EL (cell line): ENCODE measurements at places on chromosomes 3 and 15.

- DNase-seq, result no peak
Observed at GRCh38 chr3:57958642-57959422, 49.4 kb upstream of the FLNB start.

- DNase-seq, result no peak
Observed at GRCh38 chr3:141231952-141232823, 563 bp downstream of the PXYLP1 start.

GRCh38 chr3:192169332-192169915 is 557.9 kb downstream of the FGF12 start:
- peak; percentile 47 for DNase-seq

- DNase-seq, result no peak
Observed at GRCh38 chr3:59436164-59436958, 386.5 kb upstream of the CFAP20DC start.

GRCh38 chr15:33831646-33832045 is 136.7 kb upstream of the CHRM5 start:
- DNase-seq, result no peak

DNA sequence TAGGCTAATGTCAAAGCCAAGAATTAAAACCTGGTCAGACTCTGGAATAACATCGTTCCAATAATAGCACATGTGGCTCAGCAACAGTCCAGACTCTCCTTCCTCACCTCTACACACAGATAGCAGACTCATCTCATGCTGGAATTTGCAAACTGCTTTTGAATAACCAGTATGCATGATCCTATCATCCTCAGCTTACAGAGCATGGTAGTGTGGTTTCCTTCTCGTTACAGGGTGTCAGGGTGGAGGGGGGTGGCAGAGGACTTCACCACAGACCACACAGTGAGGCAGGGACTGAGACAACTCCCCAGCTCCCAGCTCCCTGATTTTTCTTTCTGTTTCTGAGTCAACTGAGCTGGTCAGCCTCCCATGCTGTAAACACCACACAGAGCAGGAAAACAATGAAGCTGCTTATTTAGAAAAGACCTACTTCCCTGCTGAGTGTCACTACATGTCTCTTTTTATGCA is 101.6 kb downstream of the RPL22L1 start:
- peak; percentile 25 for DNase-seq

- DNase-seq, result no peak
Observed at GRCh38 chr3:62785384-62785783, 89.8 kb downstream of the CADPS start.

DNA sequence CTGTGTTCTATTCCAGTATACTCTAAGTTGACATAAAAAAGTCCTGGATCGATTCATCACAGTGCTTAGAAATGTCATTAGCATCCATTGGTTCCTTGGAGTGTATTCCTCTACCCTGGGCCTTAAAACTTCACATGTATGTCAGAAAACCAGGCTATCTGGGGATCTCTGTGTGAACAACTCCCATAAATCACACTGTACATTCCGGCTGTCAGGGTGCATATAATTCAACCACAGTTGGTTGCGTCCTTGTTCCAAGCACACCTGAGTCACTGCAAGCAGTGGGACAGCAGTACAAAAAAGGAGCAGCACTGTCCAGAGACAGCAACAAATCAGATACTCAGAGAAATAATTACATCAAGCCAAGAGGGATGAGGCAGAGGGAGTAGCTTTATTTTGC is 52.4 kb downstream of the PDZRN3 start:
- DNase-seq, result no peak

GRCh38 chr3:77102951-77103769 is 63.3 kb downstream of the ROBO2 start:
- DNase-seq, result no peak

- peak; percentile 65 for DNase-seq
Observed at GRCh38 chr15:67839499-67839928, 331 bp downstream of the RNU6-1 start.

GRCh38 chr3:186142393-186142932 is 33.6 kb upstream of the ETV5 start:
- DNase-seq, result no peak

DNA sequence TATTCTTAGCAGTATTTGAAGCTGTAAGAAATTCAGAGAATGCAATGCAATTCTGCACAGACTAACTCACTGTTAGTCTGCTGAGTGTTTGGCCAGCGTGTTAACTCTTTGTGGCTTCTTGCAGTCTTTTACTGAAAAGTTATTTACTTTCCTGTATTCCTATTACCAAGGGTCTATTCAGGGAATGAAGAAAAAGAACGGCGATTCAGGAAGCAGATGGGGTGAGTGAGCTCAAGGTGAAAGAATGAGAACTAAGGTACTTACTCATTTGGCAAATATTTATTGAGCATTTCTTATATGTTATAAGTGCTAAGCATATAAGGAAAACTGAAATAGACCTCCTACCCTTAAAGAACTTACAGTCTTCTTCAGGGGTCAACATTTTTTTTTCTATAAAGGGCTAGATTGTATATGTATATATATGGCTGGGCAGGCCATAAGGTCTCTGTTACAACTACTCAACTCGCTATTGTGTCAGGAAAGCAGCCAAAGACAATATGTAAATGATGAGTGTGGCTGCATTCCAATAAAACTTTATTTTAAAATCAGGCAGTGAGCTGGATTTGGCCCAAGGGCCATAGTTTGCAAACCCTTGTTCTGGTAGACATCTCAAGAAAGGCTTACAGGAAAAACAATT is 271.9 kb upstream of the GADL1 start:
- DNase-seq, result peak; percentile 84

DNA sequence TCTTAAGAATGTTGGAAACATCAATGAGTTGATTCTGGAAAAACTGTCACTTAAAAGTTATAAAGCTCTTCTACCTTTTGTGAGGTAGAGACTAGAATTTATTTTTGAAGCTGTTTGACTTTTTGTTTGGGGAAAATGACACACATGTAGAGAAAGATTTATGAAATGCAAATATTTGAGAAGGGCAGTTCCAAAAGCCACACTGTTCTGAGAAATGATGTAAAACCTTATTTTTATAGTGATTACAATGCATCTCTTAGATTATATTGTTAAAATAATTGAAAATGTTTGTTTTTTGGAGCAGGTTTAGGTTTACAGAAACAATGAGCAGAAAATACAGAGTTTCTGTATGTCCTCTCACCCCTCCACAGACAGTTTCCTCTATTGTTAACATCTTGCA is 116.1 kb upstream of the CMC1 start:
- no peak for DNase-seq

DNA sequence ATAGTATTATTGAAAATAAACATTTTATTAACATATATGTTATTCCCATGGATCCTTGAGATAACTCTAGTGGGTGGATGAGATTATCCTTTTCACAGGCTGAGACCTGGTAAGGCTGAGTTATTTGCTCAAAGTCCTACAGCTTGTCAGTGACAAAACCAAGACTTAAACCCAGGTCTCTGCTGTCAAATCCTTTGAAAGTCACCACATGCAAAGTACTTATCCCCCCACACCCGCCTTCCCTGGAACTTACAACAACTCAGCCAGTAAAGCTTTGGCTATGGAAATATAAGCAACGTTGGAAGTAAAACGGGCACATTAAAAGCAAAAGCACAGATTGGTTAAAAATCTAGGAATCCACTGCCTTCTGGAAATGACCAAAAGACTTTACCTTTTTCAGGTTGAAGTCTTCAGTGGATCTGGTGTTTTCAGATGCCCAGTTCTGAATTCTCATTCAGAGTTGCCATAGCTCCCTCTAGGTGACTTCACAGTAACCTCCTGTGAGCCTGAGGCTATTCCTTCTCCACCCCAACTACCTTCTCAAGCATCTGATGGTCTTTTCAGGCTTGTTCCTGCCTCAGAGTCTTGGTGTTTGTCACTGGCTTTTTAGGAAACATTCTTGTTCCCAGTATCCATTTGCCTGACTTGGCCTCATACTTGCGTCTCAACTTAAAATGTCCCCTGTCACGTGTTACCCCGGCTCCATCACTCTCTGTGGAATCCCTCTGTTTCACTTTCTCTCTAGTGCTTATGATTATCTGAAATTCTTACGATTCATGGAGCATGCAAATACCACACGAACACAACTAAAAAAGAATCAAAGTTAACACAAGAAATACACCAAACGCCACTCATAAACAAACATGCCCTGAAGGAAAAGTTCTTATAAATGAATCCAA is 131.2 kb downstream of the MAGI1 start:
- no peak for DNase-seq

- no peak for DNase-seq
Observed at GRCh38 chr3:162170581-162170980, 674.0 kb downstream of the OTOL1 start.

GRCh38 chr3:170496868-170497140 is 78.1 kb downstream of the CLDN11 start:
- DNase-seq, result no peak

DNA sequence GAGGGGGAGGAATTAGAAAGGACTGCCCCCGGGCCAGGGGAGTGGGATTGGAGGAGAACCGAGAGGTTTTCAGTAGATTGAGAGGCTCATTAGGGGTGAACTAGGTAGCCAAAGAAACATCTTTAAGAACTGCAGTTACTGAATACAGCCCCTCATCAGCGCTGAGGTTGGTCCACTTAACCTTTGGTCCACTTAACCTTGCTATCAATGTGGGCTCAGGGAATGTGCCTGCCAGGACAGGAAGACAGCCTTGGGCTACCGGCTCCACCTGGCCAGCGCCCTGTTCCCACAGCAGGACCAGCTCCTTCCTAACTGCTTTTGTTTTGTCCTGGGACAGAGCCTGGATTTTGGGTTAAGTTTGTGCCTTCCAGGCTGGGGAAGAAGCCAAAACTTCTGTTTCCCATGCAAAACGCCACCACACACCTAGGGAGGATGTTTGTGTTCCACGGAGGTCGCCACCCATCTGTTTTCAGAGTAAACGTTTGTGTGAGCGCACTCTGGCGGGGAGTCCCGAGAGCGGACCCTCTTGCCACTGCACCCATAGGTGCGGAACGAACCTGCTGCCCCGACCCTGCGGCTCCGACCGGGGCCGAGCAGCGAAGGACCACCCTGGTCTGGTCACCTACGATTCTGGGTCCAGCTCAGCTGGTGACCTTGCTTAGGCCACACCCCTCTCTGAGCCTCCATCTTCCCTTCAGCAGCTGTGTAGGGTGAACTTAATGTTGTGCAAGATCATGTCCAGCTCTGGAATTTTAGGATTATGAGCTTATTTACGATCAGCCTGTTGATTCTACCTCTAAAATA is 107.4 kb downstream of the VGLL4 start:
- no peak for DNase-seq

- no peak for DNase-seq
Observed at GRCh38 chr15:39695793-39696192, 86.8 kb downstream of the FSIP1 start.

DNA sequence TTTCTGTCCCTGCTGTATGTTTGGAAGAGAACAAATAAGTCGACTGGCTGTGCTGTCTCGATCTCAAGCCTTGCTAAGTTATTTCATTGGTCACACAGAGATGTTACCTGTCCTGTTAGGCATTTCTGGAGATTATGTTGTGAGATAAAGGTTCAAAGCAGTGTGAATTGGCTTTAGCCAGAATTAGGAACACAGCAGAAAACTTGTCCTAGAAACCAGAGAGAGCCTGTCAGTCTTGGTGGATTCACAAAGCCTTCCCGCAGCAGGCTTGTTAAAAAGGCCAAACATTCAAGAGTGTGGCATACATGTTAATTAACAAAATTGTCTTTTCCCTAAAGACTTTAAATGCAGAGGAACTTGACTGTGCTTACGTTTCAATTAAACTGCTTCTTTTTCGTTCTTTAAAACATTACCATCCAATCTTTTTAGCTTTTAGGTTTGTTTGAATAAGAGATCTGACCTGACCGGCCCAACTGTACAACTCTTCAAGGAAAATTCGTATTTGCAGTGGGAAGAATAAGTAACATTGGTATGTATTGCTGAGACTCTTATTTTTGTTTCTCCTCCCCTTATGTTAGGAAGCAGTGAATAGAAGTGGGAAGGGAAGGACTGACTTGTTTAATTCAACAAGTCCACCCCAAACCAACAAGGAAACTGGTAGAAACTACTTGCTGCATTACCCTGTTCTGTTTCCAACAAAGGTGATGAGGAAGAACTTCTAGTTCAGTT is 25.2 kb downstream of the ABHD2 start:
- no peak for DNase-seq

- DNase-seq, result no peak
Observed at GRCh38 chr3:37594873-37595783, 266.6 kb upstream of the CTDSPL start.

GRCh38 chr3:99134986-99135385 is 233.5 kb upstream of the DCBLD2 start:
- DNase-seq, result peak; percentile 57

- DNase-seq, result no peak
Observed at GRCh38 chr3:5498981-5499380, 311.5 kb downstream of the EDEM1 start.

GRCh38 chr3:112141293-112141692 is 8.2 kb upstream of the GCSAM start:
- DNase-seq, result no peak

GRCh38 chr15:69854521-69855181 is 243.1 kb downstream of the TLE3 start:
- peak; percentile 82 for DNase-seq

GRCh38 chr3:140316466-140316865 is 361.4 kb upstream of the TRIM42 start:
- DNase-seq, result no peak

DNA sequence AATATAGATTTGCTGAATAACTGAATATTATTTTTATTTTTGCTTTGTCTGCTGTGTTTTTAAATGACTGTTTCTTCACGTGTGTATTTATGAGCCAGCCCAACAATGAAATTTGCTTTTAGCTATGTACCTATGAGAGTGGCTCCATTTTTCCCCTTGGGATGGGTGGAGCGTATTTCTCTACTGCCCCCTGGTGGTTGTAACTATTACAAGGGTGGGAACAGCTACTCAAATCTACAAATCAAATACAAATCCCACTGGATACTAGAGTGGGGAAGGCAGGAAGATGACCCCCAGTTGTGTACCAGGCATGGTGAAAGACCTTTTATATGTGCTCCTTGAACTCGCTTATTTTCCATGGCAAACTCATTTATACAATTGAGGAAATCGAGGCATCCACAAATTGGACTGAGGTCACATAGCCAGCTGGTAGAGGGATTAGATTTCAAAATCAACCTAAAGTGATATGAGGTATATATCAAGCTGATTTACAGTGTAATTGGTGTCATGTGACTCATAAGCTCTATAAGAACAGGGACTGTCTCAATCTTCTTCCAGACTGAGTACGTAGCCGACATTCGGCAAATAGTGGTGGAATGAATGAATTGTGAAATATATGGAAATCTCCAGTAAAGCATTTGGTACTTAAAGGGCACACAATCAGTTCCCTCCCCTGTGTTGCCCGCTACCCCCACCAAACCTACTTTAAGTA is 69.5 kb upstream of the VEPH1 start:
- peak; percentile 68 for DNase-seq

GRCh38 chr15:77017091-77017660 is 22.2 kb downstream of the PSTPIP1 start:
- DNase-seq, result no peak

- peak; percentile 8 for DNase-seq
Observed at GRCh38 chr3:20406611-20407011, 220.6 kb upstream of the SGO1 start.

GRCh38 chr3:178028933-178029332 is 507.3 kb upstream of the KCNMB2 start:
- DNase-seq, result no peak
